ENCODE measurements at places on chromosomes 1 and 21. TPM values are rescaled to one million over a fixed set of nuclear protein-coding genes. Genes with fewer than 3 reads are reported as not detected.
A peak's percentile ranks its signal among the peaks of the same experiment; 100 is the strongest.

The C1orf198 gene
- total RNA-seq, result 41.9 TPM

The CLCA2 gene
- total RNA-seq, result 2.7 TPM

The PTPN7 gene
- 61.8 TPM for total RNA-seq

The PODN gene
- total RNA-seq, result 11.6 TPM

The LCE3E gene
- not detected for total RNA-seq

The RIPK4 gene
- total RNA-seq, result 26.9 TPM

DNA sequence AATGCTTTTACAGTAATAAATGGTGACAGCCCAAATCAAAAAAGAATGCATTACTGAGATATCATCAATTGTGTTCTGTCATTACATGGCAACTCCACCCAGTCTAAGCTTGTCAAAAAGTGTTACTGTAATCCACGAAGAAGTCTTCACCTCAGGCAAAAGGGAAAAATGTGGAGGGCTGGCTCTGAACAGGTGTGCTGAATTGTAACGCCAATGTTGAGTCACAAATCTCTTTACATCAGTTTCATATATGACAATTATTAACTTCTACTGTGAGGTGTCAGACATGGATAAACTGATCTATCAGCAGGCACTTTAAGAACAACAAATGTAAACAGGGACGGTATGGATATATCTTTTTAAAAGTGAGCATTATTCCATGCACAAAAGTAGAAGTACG is 98.5 kb upstream of the DMRTA2 start:
- no peaks in the 10 kb centered on the region for H3K27me3 ChIP-seq
- H3K27ac ChIP-seq, result no peak overlapping the region
- no peaks in the 10 kb centered on the region for H3K4me1 ChIP-seq
- no peaks in the 10 kb centered on the region for H3K36me3 ChIP-seq
- DNase-seq, result no peak
- H3K4me3 ChIP-seq, result no peak overlapping the region

GRCh38 chr21:14592296-14593000 is 46.3 kb upstream of the SAMSN1 start:
- H3K27me3 ChIP-seq, result no peaks in the 10 kb centered on the region
- H3K4me1 ChIP-seq, result no peaks in the 10 kb centered on the region
- no peak overlapping the region for H3K27ac ChIP-seq

DNA sequence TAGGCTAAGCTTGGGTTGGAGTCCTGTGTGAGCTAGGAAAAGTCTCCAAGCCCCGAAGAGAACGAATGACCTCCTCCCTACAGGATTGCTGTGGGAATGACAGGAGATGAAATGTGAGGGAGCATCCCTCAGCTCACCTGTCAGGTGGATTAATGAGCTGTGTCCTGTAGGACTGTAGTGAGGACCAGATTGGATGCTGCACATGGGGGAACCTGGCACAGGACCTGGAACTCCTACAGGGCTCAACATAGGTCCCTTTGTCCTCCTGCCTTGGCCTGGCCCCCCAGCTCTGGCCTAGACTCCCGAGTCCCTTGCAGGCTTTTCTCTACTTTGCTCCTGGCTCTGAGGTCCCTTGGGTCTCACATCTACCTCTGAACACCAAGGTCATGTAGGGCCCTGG is 155.7 kb downstream of the PTPRU start:
- H3K36me3 ChIP-seq, result no peaks in the 10 kb centered on the region
- DNase-seq, result no peak
- H3K4me1 ChIP-seq, result no peaks in the 10 kb centered on the region
- no peak overlapping the region for H3K27ac ChIP-seq
- H3K4me3 ChIP-seq, result no peak overlapping the region

- H3K27me3 ChIP-seq, result no peaks in the 10 kb centered on the region
- no peaks in the 10 kb centered on the region for H3K36me3 ChIP-seq
- H3K27ac ChIP-seq, result no peak overlapping the region
Measured at GRCh38 chr1:13820055-13820454, 120.1 kb downstream of the PRDM2 start.

DNA sequence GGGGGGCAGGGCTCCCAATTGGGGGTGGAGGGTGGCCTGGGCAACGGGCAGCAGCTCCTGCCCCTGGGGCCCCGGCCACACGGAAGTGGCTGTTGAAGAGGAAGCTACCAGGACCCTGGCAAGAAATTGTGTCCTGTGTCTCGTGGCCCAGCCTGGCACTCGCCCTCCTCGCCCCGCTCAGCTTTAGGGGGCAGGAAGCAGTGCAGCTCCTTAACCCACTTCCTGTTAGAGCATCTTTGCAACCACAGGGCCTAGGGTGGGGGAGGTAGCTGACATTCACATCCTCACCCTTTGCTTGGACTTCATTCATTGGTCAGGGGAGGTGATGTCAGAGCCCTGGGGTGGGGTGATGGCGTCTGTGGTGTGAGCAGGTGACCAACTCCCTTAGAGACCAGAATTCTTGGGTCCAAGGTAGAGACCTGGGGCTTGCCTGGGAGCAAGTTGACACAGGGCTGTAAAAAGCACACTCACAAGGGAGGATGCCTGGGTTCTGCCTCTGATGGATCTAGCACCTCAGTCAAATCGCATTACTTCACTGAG is at the start of gene ARHGAP30:
Gene ARHGAP30 (minus strand): TSS at position 161 of the 540 bp plus-strand sequence. CDS start 267 bp downstream, outside the sequence.
- no peaks in the 10 kb centered on the region for H3K36me3 ChIP-seq
- no peaks in the 10 kb centered on the region for H3K27me3 ChIP-seq
- peak within 1 kb of the TSS; percentile 5 for H3K4me3 ChIP-seq
- no peak for DNase-seq

DNA sequence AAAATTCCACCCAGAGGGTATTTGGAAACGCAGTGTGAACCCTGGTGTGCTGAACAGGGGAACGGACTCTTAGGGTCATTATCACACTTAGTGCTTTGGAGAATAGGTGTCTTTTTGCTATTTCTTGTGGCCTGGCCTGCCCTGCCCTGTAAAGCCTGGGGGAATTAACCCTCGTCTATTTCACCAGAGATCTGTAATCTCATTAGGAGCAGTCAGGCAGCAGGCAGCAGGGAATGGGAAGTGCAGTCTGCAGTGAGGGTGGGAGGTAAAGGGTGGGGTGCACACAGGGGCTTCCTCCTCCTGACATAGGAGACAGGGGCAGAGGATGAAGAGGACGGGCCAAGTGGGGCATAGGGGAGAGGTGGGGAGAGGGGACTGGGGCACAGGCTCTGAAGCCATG is 1.1 kb upstream of the SLC1A7 start:
- H3K4me3 ChIP-seq, result no peak overlapping the region
- no peaks in the 10 kb centered on the region for H3K36me3 ChIP-seq
- no peaks in the 10 kb centered on the region for H3K27me3 ChIP-seq
- H3K27ac ChIP-seq, result no peak overlapping the region
- H3K4me1 ChIP-seq, result no peaks in the 10 kb centered on the region

GRCh38 chr1:42480921-42481320 is 17.8 kb downstream of the CCDC30 start:
- H3K36me3 ChIP-seq, result no peaks in the 10 kb centered on the region
- no peaks in the 10 kb centered on the region for H3K4me1 ChIP-seq
- no peak for DNase-seq
- H3K4me3 ChIP-seq, result no peak overlapping the region

- H3K4me1 ChIP-seq, result no peaks in the 10 kb centered on the region
- H3K4me3 ChIP-seq, result no peak overlapping the region
- H3K27ac ChIP-seq, result no peak overlapping the region
- no peak for DNase-seq
Measured at GRCh38 chr21:45787371-45787770, 143.8 kb downstream of the PCBP3 start.

- DNase-seq, result no peak
- H3K4me3 ChIP-seq, result no peak overlapping the region
- H3K27me3 ChIP-seq, result no peaks in the 10 kb centered on the region
Measured at GRCh38 chr1:52179073-52179472, 37.2 kb downstream of the ZFYVE9 start.

DNA sequence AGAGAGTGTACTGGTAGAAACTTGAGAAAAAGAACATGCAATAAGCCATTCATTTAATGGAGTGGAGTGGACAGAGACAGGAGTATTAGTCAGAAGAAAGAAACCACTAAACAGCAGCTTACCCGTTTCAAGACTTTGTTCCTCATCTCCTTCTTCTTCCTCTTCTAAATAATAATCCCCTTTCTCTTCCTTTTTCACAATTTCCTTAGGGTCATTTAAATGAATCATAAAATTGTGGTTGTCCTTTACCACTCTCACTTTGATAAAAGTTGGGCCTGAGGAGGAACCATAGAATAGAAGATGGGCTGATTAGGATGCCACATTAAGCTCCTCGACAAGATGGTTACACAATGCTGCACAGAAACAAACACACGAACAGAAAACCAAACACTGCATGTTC is 109.6 kb downstream of the WDR3 start:
- H3K27me3 ChIP-seq, result no peaks in the 10 kb centered on the region
- no peak for DNase-seq
- no peaks in the 10 kb centered on the region for H3K4me1 ChIP-seq
- no peaks in the 10 kb centered on the region for H3K36me3 ChIP-seq
- no peak overlapping the region for H3K27ac ChIP-seq

DNA sequence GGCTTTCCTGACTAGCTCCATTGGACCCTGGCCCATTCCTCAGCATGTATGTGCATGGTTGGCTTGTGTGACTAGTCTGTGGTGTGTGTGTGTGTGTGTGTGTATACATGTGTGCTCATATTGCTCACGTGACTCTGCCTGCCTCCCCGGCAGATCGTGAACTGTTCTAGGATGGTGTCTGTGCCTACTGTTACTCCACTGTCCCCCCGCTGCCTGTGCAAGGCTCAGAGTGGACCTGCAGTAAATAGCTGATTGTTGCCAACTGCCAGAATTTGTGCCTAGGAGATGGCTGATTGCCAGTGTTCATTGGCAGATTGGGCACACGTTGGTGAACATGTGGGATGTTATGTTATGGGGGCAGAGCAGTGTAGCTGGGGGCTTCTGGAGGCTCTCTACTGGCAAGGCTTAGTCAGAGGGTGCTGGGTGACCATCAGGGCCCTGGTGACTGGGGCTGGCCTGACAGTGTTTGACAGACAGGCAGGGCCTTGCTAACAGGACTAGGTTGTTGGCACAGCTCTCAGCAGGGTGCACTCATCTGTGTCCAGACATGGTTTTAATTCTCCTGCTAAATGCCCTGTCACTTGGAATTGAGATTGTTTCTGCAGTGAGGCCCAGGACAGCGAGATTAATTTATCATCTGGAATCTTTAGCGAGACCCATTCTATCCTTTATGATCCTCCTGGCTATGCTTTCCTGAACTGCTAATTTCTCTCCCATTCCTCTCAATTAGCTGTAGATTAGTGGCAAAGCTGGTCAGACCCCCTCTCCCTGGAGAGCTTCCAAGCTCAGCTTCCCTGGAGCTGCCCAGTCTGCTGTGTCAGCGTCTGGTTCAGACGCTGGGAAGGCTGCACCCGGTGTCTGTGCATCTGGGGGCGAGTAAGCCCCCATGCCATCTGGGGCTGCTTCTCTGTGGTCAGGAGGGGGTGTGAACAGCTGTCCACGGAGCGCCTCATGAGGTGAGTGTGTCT is 20.8 kb downstream of the SLC6A17 start:
- DNase-seq, result no peak
- no peaks in the 10 kb centered on the region for H3K4me1 ChIP-seq
- H3K27me3 ChIP-seq, result no peaks in the 10 kb centered on the region
- H3K27ac ChIP-seq, result no peak overlapping the region
- no peak overlapping the region for H3K4me3 ChIP-seq

- no peak overlapping the region for H3K4me3 ChIP-seq
- H3K27me3 ChIP-seq, result no peaks in the 10 kb centered on the region
- no peak for DNase-seq
- no peak overlapping the region for H3K27ac ChIP-seq
Measured at GRCh38 chr1:195965036-195965435, 643.2 kb downstream of the KCNT2 start.

GRCh38 chr21:35533893-35534292 is 484.8 kb upstream of the RUNX1 start:
- H3K27me3 ChIP-seq, result no peaks in the 10 kb centered on the region
- no peaks in the 10 kb centered on the region for H3K36me3 ChIP-seq
- no peak for DNase-seq
- H3K4me3 ChIP-seq, result no peak overlapping the region
- H3K27ac ChIP-seq, result no peak overlapping the region

DNA sequence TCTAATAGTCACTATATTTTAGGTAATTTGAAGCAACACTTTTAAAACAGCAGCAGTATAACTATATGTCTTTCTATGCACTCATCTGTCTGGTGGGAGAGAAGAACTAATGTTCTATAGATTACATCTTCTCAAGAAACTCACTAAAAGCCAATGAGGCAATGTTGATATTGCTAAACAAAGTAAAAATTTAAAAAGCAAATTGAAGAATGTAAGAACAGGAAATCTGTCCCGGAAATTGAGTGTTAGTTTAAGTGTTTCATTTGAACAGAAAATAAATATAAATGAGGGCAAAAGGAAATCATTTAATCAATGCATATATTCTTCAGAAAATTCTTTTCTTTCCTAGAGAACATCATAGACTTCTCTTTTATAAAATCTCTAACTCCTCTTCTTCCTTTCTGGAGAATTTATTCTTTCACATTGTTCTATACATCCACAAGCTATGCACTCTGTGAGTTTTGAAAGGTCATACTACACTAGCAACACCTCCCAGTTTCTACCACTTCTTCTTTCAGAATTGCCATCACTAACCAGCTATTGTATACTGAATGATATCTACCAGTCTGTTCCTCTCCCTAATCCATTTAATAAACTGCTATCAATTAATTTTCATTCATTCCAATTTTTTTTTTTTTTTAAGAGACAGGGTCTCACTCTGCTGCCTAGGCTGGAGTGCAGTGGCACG is 153.0 kb downstream of the USH2A start:
- H3K4me3 ChIP-seq, result no peak overlapping the region
- no peaks in the 10 kb centered on the region for H3K36me3 ChIP-seq
- no peaks in the 10 kb centered on the region for H3K27me3 ChIP-seq
- H3K4me1 ChIP-seq, result no peaks in the 10 kb centered on the region
- H3K27ac ChIP-seq, result no peak overlapping the region

- DNase-seq, result no peak
- no peaks in the 10 kb centered on the region for H3K36me3 ChIP-seq
- no peaks in the 10 kb centered on the region for H3K27me3 ChIP-seq
- H3K4me3 ChIP-seq, result no peak overlapping the region
- no peak overlapping the region for H3K27ac ChIP-seq
Measured at GRCh38 chr1:204576422-204576821, 60.2 kb downstream of the MDM4 start.

DNA sequence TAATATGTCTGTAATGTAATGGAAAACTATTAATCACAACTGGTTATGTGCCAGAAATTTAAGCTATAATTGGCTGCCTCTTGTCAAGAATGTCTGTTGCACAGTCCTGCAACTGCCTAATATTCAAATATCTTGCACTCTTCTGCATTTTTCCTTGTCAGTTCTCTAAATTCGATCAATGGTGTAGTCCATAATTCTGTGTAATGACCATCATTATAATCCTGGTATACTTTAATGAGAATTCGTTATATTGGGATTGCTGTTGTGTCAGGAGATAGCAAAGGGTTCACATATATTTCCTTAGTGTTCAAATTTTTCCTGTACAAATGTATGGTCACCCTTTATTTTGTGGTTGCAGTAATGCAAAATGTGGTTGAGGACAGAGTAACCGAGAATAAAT is 4.8 kb downstream of the NTNG1 start:
- H3K27ac ChIP-seq, result no peak overlapping the region
- H3K4me3 ChIP-seq, result no peak overlapping the region
- H3K27me3 ChIP-seq, result no peaks in the 10 kb centered on the region
- no peaks in the 10 kb centered on the region for H3K36me3 ChIP-seq
- no peaks in the 10 kb centered on the region for H3K4me1 ChIP-seq
- DNase-seq, result no peak

GRCh38 chr1:52727114-52727586 is 897 bp downstream of the ZYG11B start:
- no peaks in the 10 kb centered on the region for H3K36me3 ChIP-seq
- no peak for DNase-seq
- H3K4me3 ChIP-seq, result peak overlapping the region; percentile 78
- H3K27ac ChIP-seq, result peak overlapping the region; percentile 83
- H3K27me3 ChIP-seq, result no peaks in the 10 kb centered on the region

- H3K36me3 ChIP-seq, result no peaks in the 10 kb centered on the region
- H3K27me3 ChIP-seq, result no peaks in the 10 kb centered on the region
- H3K4me3 ChIP-seq, result peak overlapping the region; percentile 75
- DNase-seq, result peak; percentile 46
- H3K4me1 ChIP-seq, result no peaks in the 10 kb centered on the region
- peak overlapping the region; percentile 91 for H3K27ac ChIP-seq
Measured at GRCh38 chr1:65147424-65148177, 402 bp upstream of the AK4 start.
